ENCODE measurements at places on chromosomes 1 and 21.

DNA sequence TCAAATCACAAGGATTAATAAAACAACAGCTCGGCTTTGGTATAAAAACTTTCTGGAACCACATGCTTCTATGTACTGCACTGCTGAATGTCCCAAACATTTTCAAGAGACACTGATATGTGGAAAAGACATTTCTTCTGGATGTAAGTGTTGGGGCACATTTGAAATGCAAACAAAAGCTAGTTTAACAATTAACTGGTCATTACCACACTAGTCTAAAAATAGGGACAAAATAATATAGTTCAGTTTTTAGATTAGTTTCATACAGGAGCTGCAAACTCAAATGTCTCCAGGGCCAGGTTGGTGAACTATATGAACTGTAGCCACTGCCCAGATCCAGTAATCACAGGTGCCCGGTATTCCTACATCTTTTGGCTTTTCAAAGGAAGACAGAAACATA lies 3.2 kb downstream of the IL23R start:
- no peak for DNase-seq

DNA sequence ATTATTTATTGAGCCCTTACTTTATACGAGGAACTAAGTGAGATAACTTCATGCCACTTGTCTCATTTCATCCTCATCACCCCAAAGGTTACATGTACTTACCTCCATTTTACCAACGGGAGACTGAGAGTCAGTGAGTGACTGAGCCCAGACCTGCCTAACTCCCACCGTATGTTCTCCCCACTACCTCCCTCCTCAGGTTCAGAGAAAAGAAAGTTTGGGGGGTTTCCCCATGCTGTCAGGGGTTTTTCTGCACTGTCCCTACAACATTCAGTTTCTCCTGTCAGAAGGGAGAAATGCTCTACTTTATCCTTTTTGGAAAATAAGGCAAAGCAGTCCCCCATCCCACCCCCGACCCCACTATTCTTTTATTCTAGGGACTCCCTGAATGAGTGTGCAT lies 32.9 kb downstream of the FAM78B start:
- DNase-seq = no peak

GRCh38 chr21:24785033-24785432 lies 822.2 kb downstream of the MRPL39 start:
- DNase-seq = no peak

- no peak for DNase-seq
Measured at GRCh38 chr21:30847627-30848500, 18.3 kb upstream of the KRTAP7-1 start.

GRCh38 chr1:167412920-167413319 lies 105.4 kb downstream of the CD247 start:
- DNase-seq = no peak

DNA sequence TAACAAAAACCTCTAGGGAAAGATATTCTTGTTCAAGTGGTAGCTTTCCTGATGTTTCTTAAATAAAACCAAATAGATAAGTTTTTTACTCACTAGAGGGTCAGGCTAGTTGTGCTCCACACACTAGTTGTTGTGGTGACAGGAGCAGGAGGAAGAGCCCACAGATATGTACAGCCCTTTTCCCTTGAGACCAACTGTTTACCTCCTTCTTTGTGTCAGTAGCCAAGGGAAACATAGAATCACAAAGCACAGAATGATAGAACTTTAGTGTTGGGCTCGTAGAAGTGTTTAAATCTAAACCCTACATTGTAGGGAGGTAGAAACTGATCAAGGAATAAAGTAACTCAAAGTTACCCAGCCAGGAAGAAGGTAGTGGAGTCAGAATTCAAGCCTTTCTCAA lies 309.0 kb downstream of the CTH start:
- DNase-seq = no peak

GRCh38 chr1:156998840-156999500 lies 46.6 kb downstream of the ARHGEF11 start:
- no peak for DNase-seq

DNA sequence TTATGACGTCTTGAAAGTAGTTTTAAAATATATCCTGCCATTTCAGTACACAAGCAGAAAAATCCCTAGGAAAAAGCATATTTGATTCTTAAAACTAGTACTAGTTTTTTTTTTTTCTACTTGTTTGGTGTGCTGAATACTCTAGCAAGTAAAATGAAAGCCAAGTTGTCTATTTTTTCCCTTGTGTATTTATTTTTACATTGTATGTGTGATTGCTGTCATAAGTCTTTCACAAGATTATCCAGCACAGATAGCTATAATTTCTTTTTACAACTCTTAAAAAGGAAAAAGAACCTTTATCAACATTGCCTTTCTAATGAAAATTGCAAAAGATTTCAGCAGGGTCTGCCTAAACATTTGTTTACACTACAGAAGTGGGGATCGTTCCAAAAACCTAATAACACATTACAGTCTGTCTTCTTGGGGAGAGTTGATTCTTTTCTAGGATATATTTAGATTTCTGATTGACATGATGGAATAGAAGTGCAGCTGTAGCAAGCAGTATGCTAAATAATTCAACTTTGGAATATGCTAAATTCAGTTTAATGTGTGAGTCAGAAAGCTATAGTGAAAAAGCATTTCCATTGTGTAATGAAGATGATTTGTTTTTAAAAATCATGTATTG lies 2.5 kb downstream of the DR1 start:
- no peak for DNase-seq

GRCh38 chr1:31787261-31787660 lies 23.1 kb upstream of the ADGRB2 start:
- DNase-seq = no peak

DNA sequence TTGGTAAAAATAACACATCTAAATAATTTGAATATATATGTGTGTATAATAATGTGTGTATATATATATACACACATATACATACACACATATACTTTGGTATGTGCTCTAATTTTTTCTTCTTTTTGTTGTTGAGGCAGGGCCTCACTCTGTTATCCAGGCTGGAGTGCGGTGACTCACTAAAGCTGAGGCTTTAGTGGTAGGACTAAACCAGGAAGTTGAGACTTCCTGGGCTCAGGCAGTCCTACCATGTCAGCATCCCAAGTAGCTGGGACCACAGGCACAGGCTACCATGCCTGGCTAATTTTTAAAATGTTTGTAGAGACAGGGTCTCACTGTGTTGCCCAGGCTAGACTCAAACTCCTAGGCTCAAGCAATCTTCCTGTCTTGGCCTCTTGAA lies 46.7 kb upstream of the CXADR start:
- no peak for DNase-seq

DNA sequence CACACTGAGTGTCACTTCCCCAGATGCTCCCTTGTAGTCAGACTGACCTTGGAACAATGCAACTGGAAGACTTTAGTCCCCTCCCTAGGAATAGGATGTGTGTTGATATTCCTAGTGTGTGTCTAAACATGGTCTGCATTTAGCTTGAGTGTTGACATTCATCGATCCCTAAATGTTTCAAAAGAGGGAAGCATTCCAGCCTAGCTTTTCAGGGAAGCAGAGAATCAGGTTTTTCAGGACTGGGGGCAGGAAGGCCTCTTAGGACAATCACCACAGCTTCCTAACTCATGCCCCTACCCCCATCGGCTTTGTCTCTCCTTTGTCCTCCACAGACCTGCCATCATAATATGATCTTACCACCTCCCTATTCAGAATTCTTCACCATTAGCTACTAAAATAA lies 43.4 kb downstream of the NMNAT2 start:
- no peak for DNase-seq
